Neural cell (in vitro differentiated cells): ENCODE measurements at places on chromosomes 1 and 21. TPM values are rescaled to one million over a fixed set of nuclear protein-coding genes. Genes with fewer than 3 reads are reported as not detected.

ETV3L gene
- not detected in 2 replicates for polyA plus RNA-seq

TAL1 gene
- polyA plus RNA-seq = not detected in 2 replicates

WNT2B gene
- 3.1 and 4.7 TPM in 2 replicates for polyA plus RNA-seq

LCE7A gene
- polyA plus RNA-seq = not detected in 2 replicates

DNASE2B gene
- 26.1 and 27.9 TPM in 2 replicates for polyA plus RNA-seq

ID3 gene
- polyA plus RNA-seq = 8.0 and 10.2 TPM in 2 replicates

NBL1 gene
- polyA plus RNA-seq = 9.9 and 22.4 TPM in 2 replicates

PRXL2B gene
- polyA plus RNA-seq = 29.0 and 35.9 TPM in 2 replicates

SPRR1A gene
- polyA plus RNA-seq = not detected in 2 replicates

KCNE2 gene
- 0.25 and 0.30 TPM in 2 replicates for polyA plus RNA-seq

RIMKLA gene
- polyA plus RNA-seq = 35.4 and 37.5 TPM in 2 replicates

FOXD2 gene
- polyA plus RNA-seq = 0.06 TPM in 1 of 2 replicates, not detected in the other

KCNJ9 gene
- 8.0 and 9.8 TPM in 2 replicates for polyA plus RNA-seq

THEM5 gene
- polyA plus RNA-seq = not detected in 2 replicates

SLC22A15 gene
- polyA plus RNA-seq = 1.7 and 3.1 TPM in 2 replicates

FAAH gene
- 106 and 111 TPM in 2 replicates for polyA plus RNA-seq

PROK1 gene
- 0.54 and 1.5 TPM in 2 replicates for polyA plus RNA-seq

C4BPA gene
- polyA plus RNA-seq = not detected in 2 replicates

NBPF1 gene
- 78.0 and 95.8 TPM in 2 replicates for polyA plus RNA-seq

DENND2D gene
- polyA plus RNA-seq = not detected in 2 replicates

FCGR3A gene
- polyA plus RNA-seq = not detected in 2 replicates

PLA2G2A gene
- not detected in 2 replicates for polyA plus RNA-seq

CELA3B gene
- not detected in 2 replicates for polyA plus RNA-seq

TMOD4 gene
- not detected in 2 replicates for polyA plus RNA-seq

LIN28A gene
- polyA plus RNA-seq = 0.94 and 1.0 TPM in 2 replicates

PLA2G5 gene
- not detected in 2 replicates for polyA plus RNA-seq

TENT5C gene
- 0.05 and 0.42 TPM in 2 replicates for polyA plus RNA-seq

BLACAT1 gene
- polyA plus RNA-seq = 5.6 and 6.0 TPM in 2 replicates

RUNX1 gene
- polyA plus RNA-seq = not detected in 2 replicates

KCNJ15 gene
- not detected in 2 replicates for polyA plus RNA-seq

GLIS1 gene
- polyA plus RNA-seq = not detected in 2 replicates

ERICH3 gene
- polyA plus RNA-seq = 0.27 TPM in 1 of 2 replicates, not detected in the other

EFNA4 gene
- polyA plus RNA-seq = 0.64 and 1.2 TPM in 2 replicates

IGFN1 gene
- not detected in 2 replicates for polyA plus RNA-seq

CHODL gene
- 22.2 and 28.8 TPM in 2 replicates for polyA plus RNA-seq
